ENCODE measurements at places on chromosomes 2 and 18. TPM values are rescaled to one million over a fixed set of nuclear protein-coding genes. Genes with fewer than 3 reads are reported as not detected.

MYL1 gene
- not detected for polyA plus RNA-seq

MERTK gene
- 8.3 TPM for polyA plus RNA-seq

CXCR1 gene
- polyA plus RNA-seq = 0.04 TPM

AP1S3 gene
- polyA plus RNA-seq = 0.46 TPM

MEIS1 gene
- 19.4 TPM for polyA plus RNA-seq

TPGS2 gene
- polyA plus RNA-seq = 122 TPM

TGFA gene
- polyA plus RNA-seq = 1.4 TPM

RPIA gene
- 17.9 TPM for polyA plus RNA-seq

IL18RAP gene
- 0.43 TPM for polyA plus RNA-seq

GAREM2 gene
- 3.1 TPM for polyA plus RNA-seq

RTKN gene
- 8.6 TPM for polyA plus RNA-seq

OSR1 gene
- 4.9 TPM for polyA plus RNA-seq

DHRS9 gene
- 0.54 TPM for polyA plus RNA-seq

NEU2 gene
- polyA plus RNA-seq = not detected

COMMD1 gene
- polyA plus RNA-seq = 44.9 TPM

UGT1A9 gene
- not detected for polyA plus RNA-seq

SLC11A1 gene
- 3.0 TPM for polyA plus RNA-seq

All from ovary (tissue), 10 donors.